ENCODE measurements at places on chromosomes 12 and 14.
A peak's percentile ranks its signal among the peaks of the same experiment; 100 is the strongest.

GRCh38 chr14:51807356-51807755, 53.1 kb upstream of the GNG2 start:
- no peak for DNase-seq

GRCh38 chr12:1488908-1489381, 105.4 kb downstream of the FBXL14 start:
- DNase-seq: no peak

DNA sequence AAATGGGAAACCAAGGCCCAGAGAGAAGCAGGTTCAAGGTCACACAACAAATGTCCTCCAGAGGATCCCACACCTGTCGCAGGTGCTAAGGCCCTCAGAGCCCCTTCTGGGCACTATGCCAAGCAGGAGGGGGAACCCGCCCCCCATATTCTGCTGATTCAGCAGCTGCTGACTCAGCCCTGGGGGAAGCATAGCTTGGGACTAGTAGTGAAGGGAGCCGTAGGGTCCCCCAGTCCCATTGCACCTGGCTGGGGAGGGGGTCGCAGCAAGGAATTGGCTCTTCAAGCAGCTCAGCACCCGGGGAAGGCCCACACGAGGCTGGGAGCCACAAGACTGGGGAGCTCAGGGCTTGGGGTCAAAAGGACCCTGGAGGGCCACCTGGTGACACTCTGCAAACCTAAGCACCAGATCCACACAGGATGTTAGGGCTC, 1.0 kb downstream of the RASAL1 start:
- no peak for DNase-seq

- peak; percentile 3 for DNase-seq
These were observed 114.6 kb downstream of the PPFIA2 start for GRCh38 chr12:81644503-81644902.

DNA sequence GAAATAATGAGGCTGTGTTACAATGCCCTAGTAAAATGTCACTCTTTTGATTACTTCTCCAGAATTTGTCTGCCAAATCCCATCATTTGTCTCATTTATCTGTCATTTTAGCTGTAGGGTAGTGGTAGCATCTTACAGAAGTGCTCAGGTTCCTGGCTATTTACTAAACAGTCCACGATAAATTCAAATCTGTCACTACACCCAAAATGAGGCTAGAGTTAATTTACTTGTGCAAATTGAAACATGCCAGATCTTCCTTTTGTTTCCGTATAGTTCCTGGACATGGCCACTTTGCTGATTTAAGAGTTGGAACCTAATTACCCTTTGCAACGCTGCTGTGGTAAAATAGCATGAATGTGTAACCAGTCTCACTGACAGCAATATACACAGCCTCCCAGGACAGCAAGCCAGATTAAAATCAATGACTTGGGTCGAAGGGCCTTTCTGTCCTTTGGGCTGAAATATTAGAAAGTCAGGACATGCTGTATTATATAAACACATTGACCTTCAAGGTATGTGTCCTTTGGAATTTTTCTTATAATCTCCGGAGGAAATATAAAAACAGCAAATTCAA, 485.4 kb downstream of the MDGA2 start:
- DNase-seq: no peak

GRCh38 chr12:67449591-67450052, 180.5 kb downstream of the CAND1 start:
- DNase-seq: no peak

- no peak for DNase-seq
These were observed 98.9 kb downstream of the RIMBP2 start for GRCh38 chr12:130617219-130617618.

GRCh38 chr12:63064080-63064479, 86.9 kb downstream of the AVPR1A start:
- DNase-seq: peak; percentile 19

DNA sequence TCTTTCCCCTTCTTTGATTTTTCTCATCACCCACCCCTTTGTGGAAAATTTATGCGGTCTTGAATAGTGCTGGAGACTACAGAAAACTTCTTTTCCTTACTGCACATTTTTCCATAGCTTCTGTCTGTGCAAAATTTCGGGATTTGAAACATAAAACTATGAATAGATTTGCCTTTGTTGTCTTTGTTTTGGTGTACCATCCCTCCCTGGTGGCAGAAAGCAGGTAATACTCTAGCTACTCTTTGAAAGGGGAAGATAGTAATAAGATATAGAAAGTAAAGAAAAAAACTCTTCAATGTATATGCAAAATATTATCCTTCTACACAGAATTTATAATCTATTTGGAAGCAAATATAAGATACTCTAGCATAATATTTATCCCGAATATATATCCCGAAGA, 79.1 kb upstream of the LMO3 start:
- DNase-seq: no peak

DNA sequence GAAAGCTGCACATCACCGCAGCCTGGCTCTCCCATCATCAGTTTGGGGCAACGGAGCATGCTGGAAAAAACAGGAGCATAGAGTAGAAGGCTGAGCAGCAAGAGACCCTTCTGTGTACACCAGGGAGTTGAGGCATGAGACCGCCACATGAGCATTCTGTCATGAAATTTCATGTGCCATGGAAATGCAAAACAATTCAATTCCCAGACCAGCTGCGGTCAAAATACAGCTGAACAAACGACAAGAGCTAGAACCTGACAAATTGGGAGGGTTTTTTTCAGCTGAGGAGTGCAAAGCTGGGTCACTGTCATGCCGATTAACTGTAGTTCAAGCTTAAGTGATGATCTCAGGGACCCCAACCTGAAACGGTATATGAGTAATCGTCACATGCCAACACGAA, 37.1 kb downstream of the TMEM30B start:
- no peak for DNase-seq

DNA sequence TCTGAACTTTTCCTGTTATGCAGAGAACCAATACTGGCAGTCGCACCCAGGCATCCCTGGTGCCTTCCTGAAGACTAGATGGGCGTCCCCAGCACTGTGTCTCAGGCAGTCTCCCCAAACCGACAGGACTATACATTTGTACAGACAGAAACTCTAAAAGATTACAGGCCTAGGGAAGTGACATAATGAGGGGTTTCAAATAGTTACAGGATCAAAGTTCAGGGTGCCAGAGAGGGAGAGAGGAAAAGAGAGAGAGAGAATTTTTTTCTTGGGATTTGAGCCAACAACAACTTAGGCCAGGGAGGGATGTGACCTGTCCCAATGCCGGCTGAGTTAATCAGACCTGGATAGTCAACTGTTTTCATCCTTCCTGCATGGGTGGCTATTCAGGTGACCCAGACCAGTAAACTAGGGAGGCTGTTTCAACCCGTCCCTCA, 9.3 kb upstream of the GMFB start:
- no peak for DNase-seq

DNA sequence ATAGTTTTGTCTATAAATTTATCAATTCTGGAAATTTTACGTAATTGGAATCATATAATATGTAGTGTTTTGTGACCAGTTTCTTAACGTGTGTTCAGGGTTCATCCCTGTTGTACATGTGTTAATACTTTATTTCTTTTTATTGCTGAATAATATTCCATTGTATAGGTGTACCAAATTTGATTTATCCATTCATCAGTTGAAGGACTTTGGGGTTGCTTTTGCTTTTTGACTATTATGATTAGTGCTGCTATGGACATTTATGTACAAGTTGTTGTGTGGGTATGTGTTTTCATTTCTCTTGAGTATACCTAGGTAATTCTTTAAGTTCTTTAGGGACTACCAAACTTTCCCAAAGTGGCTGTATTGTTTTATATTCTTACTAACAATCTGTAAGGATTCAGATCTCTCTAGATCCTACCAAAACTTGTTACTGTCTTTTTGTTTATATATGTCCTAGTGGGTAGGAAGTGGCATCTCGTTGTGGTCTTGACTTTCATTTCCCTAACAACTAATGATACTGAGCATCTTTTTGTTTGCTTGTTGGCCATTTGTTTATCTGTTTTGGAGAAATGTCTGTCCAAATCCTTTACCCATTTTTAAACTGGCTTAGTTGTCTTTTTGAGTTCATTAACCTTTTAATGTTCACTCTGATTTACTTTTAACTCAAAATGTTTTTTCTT, 14.9 kb downstream of the VRK1 start:
- DNase-seq: no peak

- DNase-seq: no peak
These were observed 4.5 kb downstream of the ABCB9 start for GRCh38 chr12:122961531-122962329.

- DNase-seq: no peak
These were observed 24.8 kb downstream of the ALDH2 start for GRCh38 chr12:111791507-111791906.

DNA sequence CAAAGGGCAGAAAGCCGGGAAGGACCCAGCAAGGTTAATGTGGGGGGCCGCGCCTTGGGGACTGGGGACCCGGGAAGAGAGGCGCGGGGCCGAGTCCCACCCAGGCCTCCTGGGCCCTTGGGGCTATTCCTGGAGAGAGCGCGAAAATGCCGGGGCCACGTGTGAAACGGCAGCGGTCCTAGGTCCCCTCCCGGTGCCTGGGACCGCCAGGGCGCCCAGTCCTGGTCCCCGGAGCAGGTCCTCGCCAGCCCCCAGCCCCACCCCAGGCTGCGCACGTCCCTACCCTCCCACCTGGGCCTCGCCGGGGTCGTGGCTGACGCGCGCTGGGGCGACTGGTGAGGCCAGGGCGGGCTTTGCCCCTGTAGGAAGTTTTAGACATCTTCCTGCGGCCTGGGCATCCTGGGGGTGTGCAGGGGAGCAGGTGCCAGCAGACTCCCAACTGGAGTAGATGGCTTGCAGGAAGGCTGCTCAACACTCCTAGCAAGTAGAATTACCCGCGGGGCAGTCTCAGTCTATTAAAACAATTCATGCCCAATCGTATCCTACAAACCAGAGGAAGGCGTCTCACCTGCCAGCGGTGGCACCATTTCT, 708 bp downstream of the FAR2 start:
- no peak for DNase-seq

- no peak for DNase-seq
These were observed 56.8 kb downstream of the GSC start for GRCh38 chr14:94713115-94713514.

- no peak for DNase-seq
These were observed 83.9 kb downstream of the BMP4 start for GRCh38 chr14:53872681-53873089.

Data from fibroblast of skin of left biceps (primary cell).